ENCODE measurements at places on chromosomes 1 and 21. TPM values are rescaled to one million over a fixed set of nuclear protein-coding genes. Genes with fewer than 3 reads are reported as not detected.
A peak's percentile ranks its signal among the peaks of the same experiment; 100 is the strongest.

Gene GRHL3
- total RNA-seq, result 8.9 TPM

Gene S100A8
- 80.4 TPM for total RNA-seq

DNA sequence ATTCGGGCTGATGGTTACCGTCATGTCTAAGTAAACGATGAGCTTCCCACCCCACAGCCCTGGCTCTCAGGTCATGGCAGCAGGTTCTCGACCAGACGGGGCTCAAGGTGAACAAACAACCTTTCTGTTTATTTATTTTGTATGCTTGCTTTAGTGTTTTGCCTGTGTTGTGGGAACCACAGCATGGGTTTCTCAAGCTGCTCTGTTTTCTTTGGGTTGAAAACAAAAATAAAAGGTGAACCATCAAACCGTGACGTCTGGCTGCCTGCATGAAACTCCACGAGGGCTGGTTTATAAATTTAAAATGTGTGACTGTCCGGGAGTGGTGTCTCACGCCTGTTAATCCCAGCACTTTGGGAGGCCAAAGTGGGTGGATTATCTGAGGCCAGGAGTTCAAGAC lies 28.0 kb downstream of the TMEM51 start:
- no peak for DNase-seq

DNA sequence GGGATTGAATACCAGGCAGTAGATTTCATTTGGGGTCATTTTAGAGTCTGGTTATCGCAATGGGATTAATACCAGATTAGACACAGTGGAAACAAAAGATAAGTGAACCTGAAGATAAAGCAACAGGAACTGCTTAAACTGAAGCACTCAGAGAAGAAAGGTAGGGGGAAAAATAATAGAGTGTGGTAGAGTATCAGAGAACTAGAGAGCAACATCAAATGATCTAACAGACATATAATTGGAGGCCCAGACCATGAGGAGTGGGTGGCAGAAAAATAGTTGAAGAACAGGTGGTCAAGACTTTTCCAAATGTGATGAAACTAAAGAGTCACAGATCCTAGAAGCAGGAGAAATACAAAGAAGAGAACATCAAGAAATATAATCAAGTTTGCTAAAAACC lies 484.3 kb downstream of the CAMTA1 start:
- DNase-seq, result no peak

DNA sequence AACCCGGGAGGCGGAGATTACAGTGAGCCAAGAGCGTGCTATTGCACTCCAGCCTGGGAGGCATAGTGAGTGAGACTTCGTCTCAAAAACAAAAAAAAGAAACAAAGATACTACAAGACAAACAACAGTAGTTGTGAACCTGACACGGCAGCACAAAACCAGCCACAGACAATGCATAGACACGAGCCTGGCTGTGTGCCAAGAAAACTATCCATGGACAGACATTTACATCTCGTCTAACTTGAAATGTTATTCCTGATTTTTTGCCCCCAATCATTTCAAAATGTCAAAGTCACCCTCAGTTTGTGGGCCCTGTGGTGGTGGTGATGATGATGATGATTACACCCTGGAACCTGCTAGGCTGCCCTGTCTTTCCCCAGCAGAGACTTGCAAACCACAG lies 6.3 kb downstream of the KLHL21 start:
- DNase-seq, result no peak

DNA sequence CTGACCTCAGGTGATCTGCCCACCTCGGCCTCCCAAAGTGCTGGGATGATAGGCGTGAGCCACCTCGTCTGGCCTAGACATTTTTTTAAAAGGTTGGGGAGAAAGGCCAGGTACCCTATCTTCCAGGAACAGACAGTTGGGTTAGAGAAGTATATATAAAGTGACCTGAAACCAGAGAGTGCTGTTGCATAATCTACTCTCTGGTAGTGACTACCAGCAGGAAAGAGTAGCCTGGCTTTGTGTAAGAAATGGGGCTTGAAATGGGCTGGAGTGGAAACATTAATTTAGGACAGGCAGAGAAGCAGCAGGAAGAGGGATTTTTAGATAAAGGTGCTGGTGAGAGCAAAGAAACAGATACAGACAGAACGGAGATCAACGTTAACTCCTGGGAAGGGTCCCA lies 125.8 kb upstream of the HOOK1 start:
- no peak for DNase-seq

DNA sequence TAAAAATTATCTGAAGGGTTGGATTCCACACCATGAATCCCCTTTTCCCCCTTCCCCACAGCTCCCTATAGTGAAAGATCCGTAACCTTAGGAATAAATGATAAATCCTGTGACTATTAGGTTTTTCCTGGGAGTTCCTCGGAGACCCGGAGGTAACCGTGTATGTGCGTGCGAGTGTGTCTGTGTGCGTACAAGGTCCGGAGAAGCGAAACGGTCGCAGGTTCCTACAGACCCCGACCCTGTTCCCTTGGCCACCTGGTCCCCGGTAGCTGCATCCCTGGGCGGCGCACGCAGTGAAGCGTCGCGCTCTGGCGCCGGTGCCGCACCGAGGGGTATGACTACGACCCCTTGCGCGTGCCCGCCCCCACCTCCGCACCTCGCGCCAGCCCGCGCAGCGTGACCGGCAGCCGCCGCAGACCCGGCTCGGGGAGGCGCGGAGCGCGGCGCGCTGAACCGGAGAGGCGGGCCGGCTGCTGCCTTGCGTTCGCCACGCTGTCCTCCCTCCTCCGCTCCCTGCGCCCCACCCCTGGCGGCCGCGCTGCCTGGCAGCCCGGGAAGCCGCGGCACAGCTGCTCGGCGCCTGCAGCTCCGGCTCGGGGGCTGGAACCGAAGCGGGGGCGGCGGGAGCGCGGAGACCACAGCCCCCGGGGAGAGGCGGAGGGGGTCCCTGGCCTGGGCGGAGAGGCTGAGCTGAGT lies at the start of gene AK5:
TSS of gene AK5 (plus strand) at position 529 of the 696 bp plus-strand sequence. CDS start 295 bp downstream, outside the sequence.
- DNase-seq, result peak; percentile 42

DNA sequence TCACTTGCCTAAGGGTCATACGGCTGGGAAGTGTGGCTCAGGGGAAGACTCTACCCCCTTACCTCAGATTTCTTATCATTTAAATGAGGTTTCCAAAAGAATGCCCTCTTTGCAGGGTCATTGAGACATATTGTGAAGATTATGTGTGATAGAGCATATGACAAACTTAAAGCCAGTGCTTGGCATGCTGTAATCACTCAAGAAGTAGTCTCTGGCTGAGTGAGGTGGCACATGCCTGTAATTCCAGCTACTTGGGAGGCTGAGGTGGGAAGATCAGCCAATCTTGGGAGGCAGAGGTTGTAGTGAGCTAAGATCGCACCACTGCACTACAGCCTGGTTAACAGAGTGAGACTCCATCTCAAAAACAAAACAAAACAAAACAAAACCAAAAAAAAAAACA lies 7.5 kb upstream of the LDLRAD2 start:
- DNase-seq, result no peak

GRCh38 chr1:170001266-170001665 lies 73.2 kb downstream of the KIFAP3 start:
- DNase-seq, result no peak

DNA sequence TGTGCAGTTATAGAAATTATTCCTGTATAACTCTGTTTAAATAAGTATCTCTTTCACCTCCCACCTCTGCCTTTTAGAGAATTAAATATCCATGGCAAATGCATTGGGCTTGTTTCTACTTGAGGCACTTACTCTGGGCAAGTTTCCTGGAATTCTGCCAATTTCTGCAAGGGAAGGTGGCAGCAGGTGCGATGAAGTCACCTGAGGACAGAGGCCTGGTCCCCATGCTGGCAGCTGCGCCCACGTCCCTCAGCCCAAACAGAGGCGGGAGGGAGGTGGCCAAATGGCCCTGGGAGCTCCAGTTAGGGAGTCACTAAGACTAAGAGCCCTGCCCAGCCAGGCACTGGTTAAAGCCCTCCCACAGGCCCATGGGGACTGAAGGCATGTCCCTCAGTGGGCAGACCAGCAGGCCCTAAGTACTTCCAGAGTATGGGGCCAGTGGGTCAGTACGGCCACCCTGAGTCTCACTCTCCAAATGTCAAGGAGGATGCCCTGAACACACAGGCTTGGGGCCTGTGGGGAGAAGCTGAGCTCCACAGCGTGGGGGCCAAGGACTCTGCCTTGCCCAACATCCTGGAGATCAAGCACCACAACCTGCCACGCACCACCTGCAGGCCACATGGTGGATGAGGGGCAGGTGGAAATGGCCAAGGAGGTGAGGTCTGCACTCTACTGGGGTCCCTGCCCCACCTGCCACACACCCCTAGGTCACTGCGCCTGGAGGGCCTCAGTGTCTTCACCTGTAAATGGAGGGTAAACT lies 19.4 kb downstream of the ACOT7 start:
- peak; percentile 63 for DNase-seq

DNA sequence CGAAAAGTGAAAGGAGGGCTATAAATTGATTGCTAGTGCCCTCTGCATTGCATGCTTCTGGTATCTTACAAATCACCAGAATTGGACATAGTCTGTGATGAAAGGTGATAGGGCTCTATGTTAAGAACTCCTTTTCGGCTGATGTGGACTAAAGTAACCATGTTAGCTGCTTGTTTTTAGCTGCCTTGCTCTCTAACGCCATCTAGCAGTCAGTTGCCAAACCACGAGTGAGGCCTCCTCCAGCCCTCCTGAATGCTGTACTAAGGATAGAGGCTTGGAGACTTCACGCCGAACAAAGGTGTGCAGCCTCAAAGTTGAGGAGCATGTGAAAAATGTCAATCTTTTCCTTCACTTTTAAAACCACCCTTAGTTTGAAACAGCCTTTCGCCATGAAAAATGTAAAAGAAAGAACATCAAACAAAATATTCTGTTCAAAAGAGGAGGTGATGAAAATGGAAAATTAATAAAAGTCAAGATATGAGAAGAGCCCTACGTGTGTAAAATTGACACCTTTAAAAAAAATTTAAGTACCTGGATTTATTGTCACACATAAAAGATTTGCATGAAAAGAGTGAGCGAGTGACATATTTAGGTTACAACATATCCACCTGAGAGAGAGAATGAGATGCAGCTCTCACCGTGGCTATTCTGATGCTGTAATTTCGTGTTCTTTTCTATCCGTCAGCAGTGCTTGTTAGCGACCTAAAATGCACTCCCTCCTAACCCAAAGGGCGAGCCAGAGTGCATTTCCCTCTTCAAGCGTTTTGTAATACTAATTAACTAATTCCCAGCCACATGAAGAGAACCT lies 8.1 kb downstream of the LRRC53 start:
- DNase-seq, result peak; percentile 71

- DNase-seq, result no peak
These were observed 6.4 kb downstream of the ITGB2 start for GRCh38 chr21:44914176-44914874.
